ENCODE measurements at places on chromosomes 1 and 21.

- DNase-seq = no peak
Observed at GRCh38 chr1:198079432-198079951, 77.3 kb upstream of the NEK7 start.

DNA sequence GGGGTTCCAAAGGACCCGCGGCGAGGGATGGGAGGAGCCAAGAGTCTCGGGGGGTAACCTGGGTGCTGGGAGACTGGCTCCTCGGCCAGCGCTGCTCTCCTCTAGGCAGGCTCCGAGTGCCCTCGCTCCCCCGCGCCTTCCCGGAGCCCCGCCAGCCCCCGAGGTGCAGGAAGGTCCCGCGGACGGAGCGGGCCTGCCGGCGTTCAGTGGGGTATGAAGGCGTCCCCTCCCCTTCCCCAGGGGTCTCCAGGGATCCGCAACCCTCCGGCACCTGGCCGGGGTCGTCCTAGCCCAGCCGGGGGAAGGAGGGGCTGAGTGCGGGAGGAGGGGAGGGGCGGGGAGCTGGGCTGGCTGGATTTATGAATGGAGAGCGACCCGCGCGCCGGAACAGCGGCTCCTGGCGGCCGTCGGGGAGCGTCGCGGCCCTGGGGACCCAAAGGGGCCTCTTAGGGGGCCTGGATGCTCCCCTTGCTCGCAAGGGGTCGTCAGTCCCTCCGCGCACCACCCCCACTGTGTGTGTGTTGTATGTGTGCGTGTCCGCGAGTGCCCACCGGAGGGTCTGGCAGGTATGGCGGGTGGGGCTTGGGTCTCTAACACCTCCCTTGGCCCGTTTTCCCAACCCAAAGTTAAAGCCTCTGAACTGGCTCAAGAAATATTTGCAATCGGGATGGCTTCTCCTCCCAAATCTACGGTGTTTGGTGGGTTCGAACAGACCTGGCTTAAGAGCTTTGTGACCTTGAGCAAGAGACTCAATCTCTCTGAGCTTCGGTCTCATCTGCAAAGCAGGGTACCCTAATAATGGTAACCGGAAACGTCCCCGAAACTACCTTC is 642 bp downstream of the HCRTR1 start:
- peak; percentile 64 for DNase-seq

- DNase-seq = no peak
Observed at GRCh38 chr1:240539769-240540414, 72.1 kb downstream of the GREM2 start.

DNA sequence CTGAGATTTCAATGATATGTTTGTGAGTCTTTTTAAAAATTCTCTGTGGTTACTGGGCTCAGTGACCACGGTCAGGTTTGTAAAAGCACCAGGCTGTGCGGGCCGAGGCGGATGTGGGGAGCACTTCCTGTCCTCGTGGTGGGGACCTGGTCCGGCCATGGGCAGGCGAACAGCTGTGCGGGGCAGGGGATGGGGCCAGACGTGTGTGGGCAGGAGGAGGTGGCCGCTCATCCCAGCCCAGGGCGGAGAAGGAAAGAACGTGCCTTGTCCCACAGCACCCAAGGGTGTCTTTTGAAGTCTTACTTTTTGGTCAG is 5.2 kb upstream of the OXCT2 start:
- DNase-seq = no peak

GRCh38 chr1:165524639-165525285 is 19.0 kb upstream of the LRRC52 start:
- no peak for DNase-seq

GRCh38 chr1:157137408-157138219 is 581 bp downstream of the ETV3 start:
- DNase-seq = no peak

DNA sequence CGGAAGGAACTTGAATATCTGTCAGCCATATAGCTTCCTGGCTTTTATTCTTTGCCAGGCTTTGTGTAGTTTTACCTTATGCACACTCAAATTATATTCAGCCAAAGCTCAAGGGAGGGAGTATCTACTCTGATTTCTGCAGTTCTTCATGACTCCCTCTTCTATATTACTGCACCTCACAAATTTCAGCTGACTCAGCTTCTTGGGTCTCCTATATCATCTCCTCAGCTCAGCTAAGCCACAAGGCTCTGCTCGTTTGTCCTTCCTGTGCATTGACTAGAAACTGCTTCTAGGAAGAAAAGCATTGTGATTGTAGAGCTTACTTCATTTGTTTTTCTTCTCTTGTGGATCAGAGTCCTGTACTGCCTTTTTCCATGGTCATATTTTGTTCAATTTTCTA is 37.4 kb downstream of the BTBD8 start:
- DNase-seq = no peak

DNA sequence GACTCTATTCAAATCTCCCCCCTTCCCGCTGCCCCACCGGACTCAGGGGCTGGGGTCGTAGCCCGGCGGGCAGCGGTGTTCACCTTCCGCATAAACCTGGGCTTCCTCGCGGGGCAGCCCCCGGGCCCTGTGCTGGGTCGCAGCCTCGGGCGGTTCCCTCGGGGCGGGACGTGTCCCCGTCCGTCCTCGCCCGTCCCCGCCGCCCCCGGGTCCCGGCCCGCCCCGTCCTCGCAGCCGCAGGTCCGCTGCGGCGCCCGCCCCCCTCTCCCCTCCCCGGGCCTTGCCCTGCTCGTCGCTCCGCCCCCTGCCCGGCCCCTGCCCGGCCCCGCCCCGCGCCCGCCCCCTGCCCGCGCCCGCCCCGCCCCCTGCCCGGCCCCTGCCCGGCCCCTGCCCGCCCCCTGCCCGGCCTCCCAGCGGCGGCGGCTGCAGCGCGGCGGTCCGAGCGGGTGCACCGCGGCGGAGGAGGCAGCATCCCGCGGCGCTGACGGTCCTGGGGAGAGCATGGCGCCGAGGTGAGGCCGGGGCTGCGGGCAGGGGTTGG is at the start of gene COL18A1:
COL18A1 (plus strand) TSS at position 436 of the 541 bp plus-strand sequence; CDS start at position 502, 66 bp downstream.
- peak; percentile 46 for DNase-seq

DNA sequence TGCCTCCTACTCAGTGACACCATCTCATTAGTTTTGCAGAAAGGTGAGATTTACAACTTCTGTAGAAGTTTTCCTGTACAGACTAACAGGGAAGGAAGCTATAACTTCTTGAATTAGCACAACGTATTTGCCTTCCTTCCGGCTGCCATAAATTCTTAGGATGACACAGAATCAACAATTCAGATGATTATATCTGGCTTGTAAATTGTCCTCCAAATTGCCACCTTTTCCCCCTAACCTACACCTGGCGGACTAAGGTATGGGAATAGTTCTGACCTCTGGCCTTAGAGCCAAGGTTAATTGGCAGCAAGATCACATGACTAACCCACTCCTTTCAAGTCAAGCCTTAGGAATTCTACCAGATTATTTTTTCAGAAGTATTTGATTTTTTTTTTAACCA is 284.3 kb downstream of the LMO4 start:
- DNase-seq = no peak

GRCh38 chr1:150150133-150151021 is 661 bp downstream of the PLEKHO1 start:
- peak; percentile 29 for DNase-seq

- DNase-seq = no peak
Observed at GRCh38 chr1:36327421-36328087, 4.1 kb upstream of the EVA1B start.
